GM23338 (cell line): ENCODE measurements at places on chromosomes 4 and X. TPM values are rescaled to one million over a fixed set of nuclear protein-coding genes. Genes with fewer than 3 reads are reported as not detected.

The DOK7 gene
- polyA plus RNA-seq, result 0.31 and 0.34 TPM in 2 replicates

The UGT2B15 gene
- not detected in 2 replicates for polyA plus RNA-seq

The HPGDS gene
- not detected in 2 replicates for polyA plus RNA-seq

The GASK1B gene
- polyA plus RNA-seq, result not detected in 2 replicates

The TEX11 gene
- 0.28 and 0.60 TPM in 2 replicates for polyA plus RNA-seq
